ENCODE measurements at places on chromosomes 12 and 14. TPM values are rescaled to one million over a fixed set of nuclear protein-coding genes. Genes with fewer than 3 reads are reported as not detected.

DNA sequence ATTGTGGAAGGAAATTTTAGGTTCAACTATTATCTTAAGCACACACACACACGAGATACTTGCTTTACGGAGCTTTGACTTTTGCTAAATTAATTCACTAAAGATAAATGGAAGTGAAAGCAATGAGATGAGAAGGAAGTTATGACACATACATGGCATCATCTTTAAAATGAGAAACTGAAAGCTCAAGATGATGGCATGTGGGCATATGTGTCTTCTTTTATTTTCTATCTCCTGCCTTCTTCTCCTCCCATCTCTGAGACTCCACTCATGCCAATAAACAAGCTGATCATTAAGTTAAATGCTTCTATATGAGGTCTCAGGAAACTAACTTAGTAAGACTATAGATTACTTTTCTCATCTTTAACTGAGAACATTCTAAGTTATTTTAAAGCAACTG lies 216.7 kb downstream of the MED13L start:
- DNase-seq = peak; percentile 36

GRCh38 chr12:48183876-48184548 lies 568 bp downstream of the CCDC184 start:
- no peak for DNase-seq

Gene A2ML1
- total RNA-seq = not detected

GRCh38 chr14:58297412-58297761 lies 968 bp upstream of the ARID4A start:
- peak; percentile 86 for DNase-seq

DNA sequence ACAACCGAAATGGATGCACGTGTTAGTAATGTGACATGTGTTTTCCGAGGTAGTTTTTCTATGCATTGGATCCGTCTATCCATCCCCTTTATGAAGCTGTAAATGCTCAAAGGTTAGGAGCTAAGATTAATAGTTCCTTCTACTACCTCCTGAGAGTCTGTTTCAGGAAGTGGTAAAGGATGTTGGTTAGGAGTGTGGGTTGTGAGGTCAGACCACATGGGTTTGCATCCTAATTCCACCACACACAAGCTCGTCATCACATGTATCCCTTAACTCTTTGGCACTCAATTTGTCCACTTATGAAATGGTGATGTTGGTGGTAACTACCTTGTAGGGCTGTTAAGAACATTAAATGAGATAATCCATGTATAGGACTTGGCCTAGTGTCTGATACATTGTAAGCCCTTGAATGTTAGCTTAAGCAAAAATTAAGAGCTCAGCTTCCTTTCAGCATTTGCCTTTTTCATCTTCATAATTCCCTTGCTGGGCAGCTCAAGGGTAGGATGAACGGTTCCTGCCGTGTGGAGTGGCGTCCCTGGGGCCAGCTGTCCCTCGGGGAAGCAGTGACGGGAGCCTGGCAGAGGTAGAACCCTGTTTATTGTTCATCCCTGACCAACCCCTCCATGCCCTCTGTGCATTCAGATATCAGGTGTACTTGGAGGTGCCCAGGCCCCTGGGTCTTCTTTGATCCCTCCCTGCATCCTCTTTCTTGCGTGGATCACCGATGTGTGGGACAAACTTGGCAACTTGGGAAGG lies 52.3 kb downstream of the TSPAN9 start:
- peak; percentile 92 for DNase-seq

- DNase-seq = peak; percentile 66
Measured at GRCh38 chr12:25725931-25726330, 172.8 kb upstream of the LMNTD1 start.

- no peak for DNase-seq
Measured at GRCh38 chr14:27409944-27410343, 812.1 kb upstream of the NOVA1 start.

Gene FOXG1
- not detected for total RNA-seq

GRCh38 chr14:89616852-89617341 lies 199.9 kb upstream of the FOXN3 start:
- DNase-seq = peak; percentile 67

Gene KRT2
- not detected for total RNA-seq

GRCh38 chr12:93857991-93858447 lies 180.8 kb downstream of the CRADD start:
- DNase-seq = no peak

Gene FSCB
- under 0.01 TPM for total RNA-seq

Gene GLI1
- total RNA-seq = 1.9 TPM

Gene GDF3
- not detected for total RNA-seq

Gene CCDC184
- total RNA-seq = 0.43 TPM

Gene KRT78
- not detected for total RNA-seq

- DNase-seq = peak; percentile 95
Measured at GRCh38 chr12:47935184-47935583, 28.2 kb upstream of the TMEM106C start.

Gene PROX2
- under 0.01 TPM for total RNA-seq

DNA sequence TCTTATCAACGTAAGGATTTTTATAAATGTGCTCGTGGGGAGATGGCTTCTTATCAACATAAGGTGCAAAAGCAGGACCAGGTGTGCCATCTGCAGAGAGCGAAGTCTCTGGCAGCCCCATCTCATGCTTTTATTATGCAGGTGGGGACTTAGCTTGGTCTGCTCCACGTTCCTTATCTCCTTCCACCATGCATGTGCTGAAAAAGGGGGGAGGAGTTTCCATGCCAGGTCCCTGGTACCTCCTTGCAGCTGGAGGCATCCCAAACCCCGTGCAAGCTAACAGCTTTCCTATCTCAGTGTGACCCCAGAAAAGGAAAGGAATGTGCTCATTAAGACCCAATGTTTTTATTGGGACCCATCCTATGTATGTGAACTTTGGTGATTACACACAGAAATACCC lies 608.5 kb downstream of the TMEM121 start:
- no peak for DNase-seq
